ENCODE measurements at places on chromosomes 7 and 10.

GRCh38 chr10:103676058-103676785 lies 179.2 kb downstream of the SH3PXD2A start:
- DNase-seq = no peak

- DNase-seq = no peak
Measured at GRCh38 chr7:132878204-132878919, 203.5 kb downstream of the CHCHD3 start.

- no peak for DNase-seq
Measured at GRCh38 chr7:4856336-4857057, 5.3 kb downstream of the PAPOLB start.

- no peak for DNase-seq
Measured at GRCh38 chr7:81664304-81664703, 105.5 kb downstream of the HGF start.

GRCh38 chr10:14024329-14025202 lies 306.2 kb downstream of the FRMD4A start:
- DNase-seq = no peak

DNA sequence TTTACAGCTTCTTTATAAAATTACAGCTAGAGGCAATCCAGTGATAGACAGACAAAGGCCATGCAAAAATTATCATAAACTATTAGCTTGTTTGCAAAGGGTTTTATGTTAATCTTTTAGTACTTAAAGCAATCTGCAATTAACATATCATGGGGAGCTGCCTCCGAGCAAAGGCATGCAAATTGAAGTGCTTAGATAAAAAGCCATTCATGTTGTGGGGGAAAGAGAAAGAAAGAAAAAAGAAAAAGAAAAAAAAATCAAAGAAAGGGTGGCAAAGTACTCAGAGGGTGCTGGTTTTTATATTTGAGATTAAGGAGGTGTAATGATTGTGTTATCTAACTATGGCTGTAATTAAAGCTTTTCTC lies 799.5 kb downstream of the LRMDA start:
- no peak for DNase-seq

GRCh38 chr10:127854769-127855590 lies 37.8 kb downstream of the CLRN3 start:
- no peak for DNase-seq

DNA sequence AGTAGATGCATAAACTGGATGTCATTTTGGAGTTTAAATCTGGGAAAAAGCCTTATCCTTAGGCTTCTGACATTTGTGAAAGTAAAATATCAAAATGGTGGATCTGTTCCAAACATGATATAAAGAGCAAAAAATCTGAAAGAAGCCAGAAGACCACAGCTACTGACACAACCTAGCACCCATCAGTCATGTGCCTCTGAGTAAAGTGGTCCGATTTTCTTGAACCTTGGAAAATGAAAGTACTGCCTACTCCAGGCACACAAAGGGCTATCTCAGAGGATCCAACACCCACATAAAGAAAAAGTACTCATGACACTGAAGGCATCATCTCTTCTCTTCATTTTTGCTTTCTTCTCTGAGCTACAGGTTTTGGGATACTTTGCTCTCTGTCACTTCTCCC lies 150.7 kb downstream of the KMT2E start:
- no peak for DNase-seq

Measured in stimulated activated CD8-positive, alpha-beta memory T cell treated with anti-CD3 and anti-CD28 coated beads, Interleukin-2, amount 100 ng/mL, for 48 hours (primary cell).